ENCODE measurements at places on chromosomes 6 and 20. TPM values are rescaled to one million over a fixed set of nuclear protein-coding genes. Genes with fewer than 3 reads are reported as not detected.

The ZNF334 gene
- total RNA-seq, result 0.24 TPM

The TSPO2 gene
- total RNA-seq, result not detected

The CNKSR3 gene
- total RNA-seq, result 27.9 TPM

The C4A gene
- total RNA-seq, result 9.3 TPM

The ECT2L gene
- not detected for total RNA-seq

The PI16 gene
- total RNA-seq, result 0.18 TPM

Measured in K562 (cell line).